ENCODE measurements at places on chromosomes 2 and 18.

- DNase-seq, result no peak
These were observed 165.2 kb downstream of the SUCLG1 start for GRCh38 chr2:84293791-84294380.

- DNase-seq, result no peak
These were observed 1.6 kb downstream of the SESTD1 start for GRCh38 chr2:179263015-179263414.

- DNase-seq, result no peak
These were observed 224.2 kb downstream of the BCL11A start for GRCh38 chr2:60329225-60329624.

GRCh38 chr2:9741110-9741509, 102.2 kb upstream of the TAF1B start:
- no peak for DNase-seq

DNA sequence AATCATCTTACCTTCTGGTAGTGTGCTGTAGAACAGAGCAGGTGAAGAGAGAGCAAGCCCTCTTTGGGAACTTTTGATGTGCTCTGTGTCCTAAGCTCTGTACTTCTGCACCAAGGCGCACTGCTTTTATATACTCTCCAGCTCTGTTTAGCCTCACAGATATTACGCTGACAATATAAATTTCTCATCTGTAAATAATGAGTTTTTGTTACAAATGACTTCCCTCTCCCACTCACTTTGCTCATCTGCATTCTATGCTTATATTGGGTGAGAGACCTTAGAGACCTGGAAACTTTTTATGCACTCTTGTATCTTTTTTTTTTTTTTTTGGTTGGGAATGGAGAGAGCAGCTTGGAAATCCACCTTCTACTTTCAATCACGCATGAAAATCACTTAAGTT, at the start of gene GCG:
Gene GCG (minus strand): TSS at position 101 of the 400 bp plus-strand sequence. CDS start 3,069 bp downstream, outside the sequence.
- no peak for DNase-seq

DNA sequence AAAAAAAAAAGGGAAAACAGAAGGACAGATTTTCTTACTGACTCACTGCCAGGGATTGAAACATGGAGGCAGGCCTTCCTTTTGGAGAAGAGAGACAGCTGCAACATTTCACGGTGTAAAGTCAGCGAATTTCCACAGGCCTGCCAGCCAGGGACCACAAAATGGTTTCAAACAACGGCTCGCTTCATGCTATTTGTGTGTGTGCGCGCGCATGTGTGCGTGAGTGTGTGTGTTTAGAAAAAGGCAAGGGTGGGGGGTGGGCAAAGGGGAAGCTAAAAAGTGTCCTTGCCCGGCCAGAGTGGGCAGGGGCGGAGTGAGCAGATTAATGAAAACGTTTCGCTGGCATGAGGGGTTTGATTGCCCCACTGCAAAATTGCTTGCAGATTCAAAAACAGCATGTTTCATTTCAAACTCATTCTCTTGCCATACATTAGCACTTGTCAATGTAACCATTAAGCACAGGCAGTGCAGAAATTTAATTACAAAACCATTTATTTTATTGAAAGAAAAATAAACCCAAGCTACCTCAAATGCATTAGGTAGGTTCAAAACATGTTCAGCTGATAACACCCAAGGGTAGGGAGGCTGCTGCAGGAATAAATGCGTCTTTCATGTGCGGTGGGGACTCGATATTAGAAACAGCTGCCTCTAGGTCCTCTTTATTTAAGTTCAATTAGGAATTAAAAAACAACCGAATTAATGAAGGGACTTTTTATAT, 182.1 kb upstream of the SIX2 start:
- no peak for DNase-seq

DNA sequence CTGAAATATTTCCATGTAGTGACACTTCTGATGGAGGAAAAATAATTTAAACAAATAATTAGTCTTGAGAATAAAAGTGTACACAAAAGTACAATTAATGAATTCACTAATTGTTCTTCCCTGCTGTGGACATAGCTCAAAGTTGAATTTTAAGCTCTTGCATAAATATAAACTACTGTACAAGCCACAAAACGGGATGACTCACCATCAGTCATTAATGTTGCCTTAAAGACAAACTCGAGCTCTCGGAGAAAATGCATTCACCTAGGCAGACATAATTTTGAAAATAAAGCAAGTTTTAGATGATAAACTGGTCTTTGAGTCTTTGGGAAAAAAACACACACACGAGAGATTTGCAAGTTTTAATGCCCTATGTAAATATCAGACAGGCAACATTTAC, 436.4 kb downstream of the ZNF521 start:
- DNase-seq, result no peak

DNA sequence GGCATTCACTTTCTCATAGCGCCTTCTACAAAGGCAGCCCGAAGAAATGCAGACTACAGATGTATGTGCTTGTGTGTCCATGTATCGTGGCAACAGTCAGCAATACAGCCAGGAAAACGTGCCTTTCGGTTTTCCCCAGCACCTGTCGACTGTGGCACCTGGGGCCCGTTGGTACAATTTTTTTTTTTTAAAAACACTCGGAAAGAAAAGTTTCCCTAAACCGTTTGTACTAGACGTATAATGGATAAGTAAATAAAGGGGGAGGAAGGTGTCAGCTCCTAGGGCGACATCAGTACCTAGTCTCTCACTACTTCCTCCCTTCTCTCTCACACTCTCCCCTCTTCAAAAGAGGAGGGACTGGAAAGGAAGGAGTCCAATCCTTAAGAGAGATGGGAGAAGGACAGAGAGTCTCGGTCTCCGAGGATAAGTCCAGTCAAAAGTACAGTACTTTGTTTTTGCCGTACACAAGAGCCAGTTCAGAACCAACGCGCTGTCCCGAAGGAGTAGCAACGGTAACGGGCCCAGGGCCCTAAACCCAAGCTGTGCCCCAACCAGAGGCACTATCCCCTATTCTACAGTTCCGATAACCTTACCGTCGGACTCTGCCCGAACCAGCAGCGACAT, 759 bp downstream of the PPP4R3B start:
- no peak for DNase-seq

Measured in activated CD4-positive, alpha-beta T cell treated with anti-CD3 and anti-CD28 coated beads, Interleukin-2, amount 50 U/mL, for 48 hours (primary cell).